ENCODE measurements at places on chromosomes 6 and 20.

DNA sequence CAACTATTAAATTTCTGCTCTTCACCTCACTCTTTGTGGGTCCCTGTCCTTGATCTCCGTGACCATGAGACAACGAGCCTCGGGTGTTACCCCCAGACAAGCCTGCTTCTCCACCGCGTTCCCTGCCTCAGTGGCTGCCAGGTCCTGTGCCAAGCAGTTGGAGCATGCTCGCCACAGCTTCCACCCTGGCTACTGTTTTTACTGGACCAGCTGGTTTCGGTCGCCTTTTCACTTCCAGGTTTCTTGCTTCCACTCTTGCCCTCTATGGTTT is 5.6 kb downstream of the TP53RK start:
- no peak for DNase-seq

GRCh38 chr20:36480456-36481048 is 60.8 kb upstream of the MYL9 start:
- DNase-seq, result no peak

- DNase-seq, result peak; percentile 6
Measured at GRCh38 chr20:37651932-37652331, 41.9 kb upstream of the CTNNBL1 start.

DNA sequence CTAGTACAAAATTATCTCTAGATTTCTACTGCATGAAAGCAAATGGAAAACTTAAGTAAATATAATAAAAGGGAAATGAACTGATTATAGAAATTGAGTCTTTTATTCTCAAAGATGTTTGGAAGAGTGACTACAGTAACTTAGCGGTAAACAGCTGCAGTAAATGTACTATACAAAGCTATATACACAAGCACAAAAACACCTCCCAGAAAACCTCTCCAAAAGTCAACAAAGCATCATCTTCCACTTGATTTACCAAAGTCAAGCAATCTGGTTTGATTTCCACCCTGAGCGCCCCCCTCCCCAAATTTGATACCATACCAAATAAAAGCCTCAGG is 142.1 kb upstream of the SHLD1 start:
- DNase-seq, result no peak

GRCh38 chr6:104326173-104327001 is 533.3 kb downstream of the HACE1 start:
- no peak for DNase-seq

- DNase-seq, result no peak
Measured at GRCh38 chr6:144266091-144266649, 19.0 kb upstream of the UTRN start.

- no peak for DNase-seq
Measured at GRCh38 chr6:14082771-14083170, 34.8 kb upstream of the CD83 start.

DNA sequence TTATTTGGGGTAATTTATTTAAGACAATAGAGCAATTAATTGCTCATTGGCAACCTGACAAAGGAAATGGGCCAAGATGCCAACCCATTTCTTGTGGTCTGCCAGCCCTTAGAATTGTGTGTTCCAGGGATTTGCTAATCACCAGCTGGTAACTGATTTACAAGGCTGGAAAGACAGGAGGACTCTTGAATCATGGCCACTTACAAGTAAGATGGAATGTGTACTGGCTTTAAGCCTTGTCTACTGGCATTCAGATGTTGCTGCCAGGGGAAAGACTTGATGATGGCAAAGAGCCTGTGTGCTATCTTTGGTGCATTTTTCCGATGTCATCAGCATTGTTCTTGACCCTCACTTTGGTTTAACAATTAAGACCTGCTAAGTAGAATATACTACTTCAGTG is 91.0 kb downstream of the BCKDHB start:
- no peak for DNase-seq

- no peak for DNase-seq
Measured at GRCh38 chr6:111068109-111068865, 19.0 kb upstream of the SLC16A10 start.

GRCh38 chr20:16477632-16478031 is 95.6 kb downstream of the KIF16B start:
- no peak for DNase-seq

DNA sequence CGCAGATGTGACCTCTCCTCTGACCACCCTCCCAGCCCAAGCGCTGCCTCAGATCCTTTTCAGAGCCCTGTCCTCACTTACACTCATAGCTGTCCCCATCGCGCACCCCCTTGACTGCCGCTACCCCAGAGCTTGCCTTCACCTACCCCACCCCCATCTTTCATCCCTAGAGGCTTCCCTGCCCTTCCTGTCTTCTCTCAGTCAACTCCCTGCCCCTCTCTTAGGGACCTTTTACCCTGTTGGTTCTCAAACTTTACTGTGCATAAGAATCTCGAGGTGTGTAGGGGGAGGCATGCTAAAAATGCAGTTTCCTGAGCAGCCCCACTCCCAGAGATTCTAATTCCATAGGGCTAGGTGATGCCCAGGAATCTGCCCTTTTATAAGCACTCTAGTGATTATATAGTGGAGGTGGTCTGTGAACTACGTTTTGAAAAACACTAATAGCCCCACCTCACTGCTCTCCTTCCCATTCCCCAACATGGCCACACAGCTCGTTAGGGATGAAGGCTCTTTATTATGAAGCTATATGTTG is 725 bp downstream of the TM9SF4 start:
- DNase-seq, result no peak

DNA sequence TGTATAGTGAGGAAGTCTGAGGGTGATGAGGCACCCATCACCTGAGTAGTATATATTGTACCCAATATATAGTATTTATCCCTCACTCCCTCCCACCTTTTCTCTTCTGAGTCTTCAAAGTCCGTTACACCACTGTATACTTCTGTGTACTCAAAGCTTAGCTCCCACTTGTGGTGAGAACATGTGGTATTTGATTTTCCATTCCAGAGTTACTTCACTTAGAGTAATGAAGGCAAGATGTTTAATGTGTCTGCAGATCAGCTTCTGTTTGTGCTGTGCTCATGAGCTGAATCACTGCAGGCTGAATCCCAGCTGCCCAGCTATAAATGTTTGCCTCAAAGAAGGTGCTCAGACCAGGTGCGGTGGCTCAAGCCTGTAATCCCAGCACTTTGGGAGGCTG is 139.3 kb upstream of the FOXA2 start:
- no peak for DNase-seq

- no peak for DNase-seq
Measured at GRCh38 chr6:142187209-142187608, 40.1 kb downstream of the VTA1 start.

GRCh38 chr6:11236076-11236750 is 3.7 kb upstream of the NEDD9 start:
- DNase-seq, result no peak

GRCh38 chr6:81977486-81977885 is 225.0 kb upstream of the TENT5A start:
- no peak for DNase-seq

GRCh38 chr6:118974790-118975189 is 39.8 kb upstream of the MCM9 start:
- DNase-seq, result no peak

DNA sequence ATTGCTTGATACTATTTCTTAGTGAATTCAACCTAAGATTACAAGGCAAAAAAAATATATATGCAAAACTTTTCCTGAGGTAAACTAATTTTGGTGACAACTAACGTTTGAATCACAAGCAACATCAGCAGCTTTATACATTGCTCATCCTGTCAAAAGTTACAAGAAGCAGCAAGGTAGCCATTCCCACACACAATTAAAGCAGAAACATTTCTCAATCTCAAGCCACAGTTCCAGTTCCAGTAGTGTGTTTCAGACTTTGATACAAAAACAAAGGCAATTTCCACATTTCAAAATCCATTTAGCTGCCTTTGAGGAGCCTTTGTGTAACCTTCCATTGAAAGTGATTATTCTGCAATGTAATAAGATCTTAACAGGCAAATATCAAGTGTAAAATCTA is 191.0 kb downstream of the WDR27 start:
- no peak for DNase-seq

DNA sequence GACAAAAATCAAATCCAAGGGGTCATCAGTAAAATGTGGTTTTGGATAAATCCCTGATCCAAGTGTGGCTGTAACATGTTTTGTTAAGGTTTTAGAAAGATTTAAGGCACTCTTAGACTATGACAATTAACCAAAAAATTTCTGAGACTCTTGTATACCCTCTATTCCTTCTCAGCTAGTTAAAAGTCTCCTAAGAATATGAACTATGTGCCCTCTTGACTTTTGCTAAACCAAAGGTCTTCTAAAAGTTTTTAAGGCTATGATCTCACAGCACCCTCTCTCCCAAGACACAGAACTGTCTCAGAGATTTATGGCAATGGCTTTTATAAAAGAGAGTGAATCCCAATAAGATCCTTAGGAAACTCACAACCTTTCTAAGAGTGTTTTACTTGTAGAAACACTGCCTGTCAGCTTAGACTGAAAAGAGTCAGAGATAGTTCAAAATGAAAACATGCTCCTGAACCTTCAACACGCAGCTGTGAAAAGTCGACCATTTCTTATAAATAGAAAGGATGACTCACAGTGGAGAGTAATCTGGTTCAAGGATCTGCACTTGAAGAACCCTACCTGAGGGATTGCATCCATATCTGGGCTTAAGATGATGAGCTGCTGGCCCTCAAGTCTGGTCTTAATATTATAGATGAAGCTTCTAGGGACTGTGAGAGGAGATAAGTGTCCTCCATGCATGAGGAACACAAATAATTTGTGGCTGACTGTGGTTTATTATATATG is 388.4 kb upstream of the GJE1 start:
- no peak for DNase-seq

GRCh38 chr6:20186981-20187380 is 25.3 kb downstream of the MBOAT1 start:
- DNase-seq, result no peak

GRCh38 chr20:62458275-62459251 is 17.2 kb downstream of the GATA5 start:
- DNase-seq, result no peak

GRCh38 chr6:158939255-158940159 is 60.5 kb downstream of the RSPH3 start:
- DNase-seq, result no peak

- no peak for DNase-seq
Measured at GRCh38 chr6:90038961-90039653, 144.8 kb downstream of the GJA10 start.

GRCh38 chr6:2488578-2488977 is 243.2 kb upstream of the GMDS start:
- no peak for DNase-seq

GRCh38 chr6:41498968-41499599 is 47.1 kb upstream of the FOXP4 start:
- no peak for DNase-seq

- DNase-seq, result no peak
Measured at GRCh38 chr6:35725081-35725708, 11.6 kb upstream of the ARMC12 start.

DNA sequence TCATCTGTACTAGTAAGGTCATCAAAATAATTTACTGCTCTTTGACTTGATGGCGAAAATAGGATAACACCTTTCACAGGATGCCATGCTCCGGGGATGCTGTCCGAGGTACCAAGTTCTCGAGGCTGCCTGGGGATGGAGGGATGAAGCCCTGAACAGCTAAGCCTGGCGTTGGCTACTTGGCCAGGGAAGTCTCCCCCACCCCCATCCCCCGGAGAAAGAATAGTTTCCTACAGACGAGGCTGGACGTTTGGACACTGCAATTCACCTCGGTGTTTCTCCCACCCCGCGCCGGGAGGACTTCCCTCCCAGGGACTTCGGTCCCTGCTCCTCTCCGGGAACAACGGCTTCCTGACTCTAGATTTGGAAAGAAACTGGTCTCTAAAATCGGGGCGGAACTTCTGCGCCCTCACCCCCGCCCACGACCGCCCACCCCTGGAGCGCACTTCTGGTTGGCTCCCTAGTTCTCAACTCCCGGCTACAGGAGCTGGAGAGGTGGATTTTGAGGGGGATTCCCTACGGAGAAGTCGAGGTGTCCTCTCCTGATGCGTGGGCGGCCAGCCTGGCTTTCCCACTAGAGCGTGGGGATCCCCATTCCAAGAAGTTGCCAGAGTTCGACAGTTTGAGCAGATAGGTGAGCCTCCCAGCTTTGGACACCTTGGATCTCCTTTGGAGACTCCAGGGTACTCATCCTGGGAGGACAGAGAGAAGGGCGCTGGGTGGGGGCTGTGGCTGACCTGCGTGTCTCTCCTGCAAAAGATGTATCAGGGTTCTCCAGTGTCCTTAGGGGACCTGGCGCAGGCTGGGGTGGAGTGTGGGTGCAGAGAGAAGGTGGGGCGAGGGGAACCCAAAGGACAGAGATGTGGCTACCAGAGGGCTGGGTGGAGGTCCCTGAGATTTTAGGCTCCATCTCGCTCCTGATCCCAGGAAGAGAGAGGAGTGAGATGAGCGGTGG is 1.1 kb downstream of the PCSK2 start:
- DNase-seq, result no peak

GRCh38 chr6:91386204-91386603 is 799.3 kb upstream of the MAP3K7 start:
- DNase-seq, result no peak

- DNase-seq, result no peak
Measured at GRCh38 chr6:88047510-88048150, at the start of gene SPACA1. Gene SPACA1, plus strand, starts transcription at chr6:88047841. Its CDS starts 65 bp downstream, at chr6:88047906.

GRCh38 chr6:85678026-85678601 is 35.4 kb upstream of the SYNCRIP start:
- no peak for DNase-seq

DNA sequence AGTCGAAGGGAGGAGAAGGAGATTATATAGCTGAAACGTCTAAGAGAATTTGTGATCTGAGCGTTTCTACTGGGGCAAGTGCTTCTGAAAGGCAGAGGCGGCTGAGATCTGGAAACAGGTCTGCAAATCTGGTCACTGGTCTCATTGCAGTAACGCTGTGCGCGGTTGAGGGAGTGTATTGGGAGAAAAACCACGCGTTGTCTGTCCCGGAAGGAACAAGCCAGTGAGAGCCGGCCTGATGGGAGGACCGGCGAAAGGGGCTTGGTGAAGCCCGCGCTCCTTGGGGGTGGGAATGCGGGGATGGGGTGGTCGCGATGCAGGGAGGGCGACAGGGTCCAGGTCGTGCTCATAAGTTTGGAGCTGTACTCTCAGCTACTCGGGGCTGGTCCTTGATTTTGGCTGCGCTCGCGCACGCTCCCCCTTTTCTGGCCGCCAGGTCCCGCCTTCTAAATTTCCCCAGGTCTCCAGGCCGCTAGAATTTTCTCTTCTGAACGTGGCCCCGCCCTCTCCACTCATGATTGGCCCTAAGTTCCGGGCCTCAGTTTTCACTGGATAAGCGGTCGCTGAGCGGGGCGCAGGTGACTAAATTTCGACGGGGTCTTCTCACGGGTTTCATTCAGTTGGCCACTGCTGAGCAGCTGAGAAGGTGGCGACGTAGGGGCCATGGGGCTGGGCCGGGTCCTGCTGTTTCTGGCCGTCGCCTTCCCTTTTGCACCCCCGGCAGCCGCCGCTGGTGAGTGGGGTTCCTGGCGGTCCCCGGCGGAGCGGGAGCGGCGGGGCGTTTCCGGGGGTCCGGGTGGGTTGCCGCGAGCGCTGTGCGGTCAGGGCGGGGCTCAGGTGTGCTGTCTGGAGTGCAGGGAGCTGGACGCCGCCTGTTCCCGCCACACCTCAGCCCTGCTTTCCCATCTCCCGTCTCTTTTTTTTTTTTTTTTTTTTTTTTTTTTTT is at the start of gene MICB:
Gene MICB (plus strand): TSS at position 615 of the 946 bp plus-strand sequence. CDS start 49 bp downstream, at position 664.
- peak; percentile 76 for DNase-seq

- no peak for DNase-seq
Measured at GRCh38 chr6:163469459-163469985, 55.0 kb downstream of the QKI start.

Measured in stimulated activated CD4-positive, alpha-beta T cell treated with anti-CD3 and anti-CD28 coated beads, TNF-alpha, amount 100 ng/mL, for 1 hour (primary cell).